ENCODE measurements at places on chromosomes 16 and 17. TPM values are rescaled to one million over a fixed set of nuclear protein-coding genes. Genes with fewer than 3 reads are reported as not detected.

The TEKT5 gene
- polyA plus RNA-seq = not detected

The WDR81 gene
- polyA plus RNA-seq = 6.0 TPM

The HLF gene
- polyA plus RNA-seq = 4.2 TPM

The RBL2 gene
- polyA plus RNA-seq = 43.9 TPM

The CARD14 gene
- polyA plus RNA-seq = 0.72 TPM

The HBZ gene
- 3.0 TPM for polyA plus RNA-seq

The MAF gene
- polyA plus RNA-seq = 25.8 TPM

The LRRC36 gene
- polyA plus RNA-seq = 0.88 TPM

The TMEM100 gene
- 10.5 TPM for polyA plus RNA-seq

DNA sequence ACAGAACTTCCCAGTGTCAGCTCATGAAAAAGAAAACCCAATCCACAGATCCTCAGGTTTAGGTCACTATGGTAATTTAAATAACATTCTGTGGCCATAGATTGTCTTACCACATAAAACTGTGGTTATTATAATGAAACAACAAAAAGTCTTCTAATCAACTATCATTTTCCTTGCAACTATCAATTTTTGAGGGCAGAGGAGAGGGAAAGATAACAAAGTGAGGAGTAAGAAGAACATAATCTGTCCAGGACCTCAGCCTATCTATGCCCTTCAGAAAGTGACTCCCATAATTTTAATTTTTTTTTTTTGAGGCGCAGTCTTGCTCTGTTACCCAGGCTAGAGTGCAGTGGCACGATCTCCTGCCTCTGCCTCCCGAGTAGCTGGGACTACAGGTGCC is 4.0 kb upstream of the GGNBP2 start:
- no peak for DNase-seq

- no peak for DNase-seq
Observed at GRCh38 chr17:40937384-40937819, at the start of gene KRT23. Gene KRT23 (minus strand): TSS chr17:40937646. CDS start chr17:40936603, 1,043 bp downstream.

DNA sequence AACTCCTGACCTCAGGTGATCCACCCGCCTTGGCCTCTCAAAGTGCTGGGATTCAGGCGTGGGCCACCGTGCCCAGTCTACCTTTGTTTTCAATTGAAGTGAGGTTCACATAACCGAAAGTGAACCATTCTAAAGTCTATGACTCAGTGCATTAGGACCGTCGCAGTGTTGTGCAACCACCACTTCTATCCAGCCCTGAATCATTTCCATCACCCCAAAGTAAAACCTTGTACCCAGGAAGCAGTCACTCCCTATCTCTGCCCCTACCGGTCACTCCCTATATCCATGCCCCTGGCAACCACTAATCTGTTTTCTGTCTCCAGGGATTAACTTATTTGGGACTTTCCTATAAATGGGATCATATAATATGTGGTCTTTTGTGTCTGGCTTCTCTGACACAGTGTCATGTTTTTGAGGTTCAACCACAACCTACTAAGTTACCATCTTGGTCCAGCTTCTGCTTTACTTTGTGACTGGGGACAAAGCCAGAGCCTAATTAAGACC is 28.3 kb upstream of the CDC42EP4 start:
- DNase-seq = no peak

DNA sequence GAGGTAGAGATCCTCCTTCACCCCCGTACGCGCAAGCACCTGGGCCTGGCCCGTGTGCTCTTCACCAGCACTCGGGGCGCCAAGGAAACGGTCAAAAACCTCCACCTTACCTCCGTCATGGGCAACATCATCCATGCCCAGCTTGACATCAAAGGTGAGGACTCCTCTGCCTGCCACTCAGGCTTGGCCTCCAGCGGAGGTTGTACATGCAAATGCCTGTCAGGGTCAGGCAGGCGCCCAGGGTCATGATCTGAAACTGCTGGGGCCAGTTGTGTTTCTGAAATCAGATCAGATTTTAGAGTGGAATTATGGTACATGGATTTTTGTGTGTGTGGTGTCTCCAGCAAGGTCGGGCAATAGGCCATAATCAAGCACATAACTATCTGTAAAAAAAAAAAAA is 3.8 kb downstream of the SETD1A start:
- DNase-seq = no peak

DNA sequence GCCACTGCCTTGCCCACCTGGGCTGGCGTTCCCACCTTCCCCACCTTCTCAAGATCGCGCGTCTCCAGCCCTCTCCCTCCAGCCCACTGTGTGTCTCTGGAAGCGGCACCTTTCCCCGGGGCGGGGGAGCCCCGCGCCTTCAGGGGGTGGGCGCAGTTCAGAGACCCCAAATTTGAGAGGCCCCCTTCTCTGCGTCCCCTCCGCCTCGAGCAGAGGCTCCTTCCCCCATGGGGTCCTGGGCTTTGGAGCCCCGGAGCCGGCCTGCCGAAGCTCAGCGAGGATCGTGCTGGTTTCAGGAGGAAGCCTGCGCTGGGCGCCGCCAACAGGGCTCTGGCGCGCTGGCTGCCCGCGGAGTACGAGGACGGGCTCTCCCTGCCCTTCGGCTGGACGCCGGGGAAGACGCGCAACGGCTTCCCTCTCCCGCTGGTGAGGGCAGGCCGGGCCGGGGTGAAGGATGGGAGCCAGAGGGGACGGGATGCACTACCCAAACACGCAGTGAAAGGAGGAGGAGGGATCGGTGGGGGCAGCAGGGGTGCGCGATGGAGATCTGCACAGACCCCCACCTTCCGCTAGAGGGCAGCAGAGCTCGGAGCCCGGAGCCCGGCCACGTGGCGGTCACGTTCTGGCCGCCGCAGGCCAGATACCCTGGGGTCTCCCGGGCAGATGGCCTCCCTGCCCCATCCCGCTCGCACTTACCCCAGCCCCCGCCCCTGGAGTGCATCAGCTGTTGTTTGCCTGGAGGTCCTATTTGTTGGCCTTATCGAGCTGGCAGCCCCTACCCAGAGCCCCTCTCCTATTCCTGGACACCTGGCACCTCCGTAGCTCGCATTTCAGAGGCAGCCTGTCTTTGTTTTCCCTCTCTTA is 11.1 kb downstream of the LPO start:
- DNase-seq = peak; percentile 75

DNA sequence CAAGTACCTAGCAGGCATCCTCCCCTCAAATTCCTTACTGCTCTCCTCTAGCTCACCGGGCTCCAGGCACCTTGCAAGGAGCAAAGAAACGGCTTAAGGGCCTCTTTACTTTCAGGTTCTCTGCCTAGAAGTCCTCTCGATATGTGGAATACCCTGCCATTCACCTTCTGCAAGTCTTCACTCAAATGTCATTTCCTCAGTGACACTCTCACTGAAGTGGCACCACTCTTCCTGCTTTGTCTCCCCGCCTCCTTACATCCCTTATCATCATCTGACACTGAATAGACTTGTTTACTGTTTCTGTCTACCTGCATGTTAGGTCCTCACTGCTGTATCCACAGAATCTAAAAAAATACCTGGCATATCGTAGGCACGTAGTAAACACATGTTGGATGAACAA is 947 bp downstream of the SLC7A6OS start:
- DNase-seq = no peak

DNA sequence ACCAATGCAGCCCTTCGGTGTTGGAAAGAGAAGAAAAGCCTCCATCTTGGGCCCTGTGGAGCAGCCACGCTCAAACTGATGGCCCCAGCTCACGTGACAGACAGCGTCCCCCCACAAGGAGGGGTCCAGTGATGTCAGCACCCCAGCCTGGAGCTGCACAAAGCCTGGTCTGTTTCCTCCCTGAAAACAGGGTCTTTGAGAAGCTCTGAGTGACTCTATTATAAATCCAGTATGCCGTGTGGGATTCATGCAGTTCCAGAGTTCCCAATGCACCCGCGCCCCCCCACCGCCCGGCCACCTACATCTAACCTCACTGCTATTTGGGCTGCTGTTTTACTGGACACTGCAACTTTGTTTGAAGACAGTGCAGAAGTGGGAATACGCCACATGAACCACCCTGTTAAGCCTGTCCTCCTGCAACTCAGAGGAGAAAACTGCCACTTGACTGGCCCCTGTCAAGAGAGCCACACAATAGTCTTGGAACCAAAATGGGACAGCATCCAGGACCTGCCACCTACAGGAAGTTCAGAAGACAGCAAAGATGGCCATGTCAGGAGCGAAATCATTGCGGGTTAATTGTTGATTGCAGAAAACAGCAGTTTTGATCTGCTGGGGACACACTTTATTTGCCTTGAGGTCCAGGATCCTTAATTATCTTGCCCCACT is 33.1 kb downstream of the PMP22 start:
- DNase-seq = no peak

- DNase-seq = no peak
Observed at GRCh38 chr16:8855051-8855786, 13.6 kb downstream of the CARHSP1 start.

GRCh38 chr17:75633486-75634375 is 497 bp downstream of the SMIM5 start:
- DNase-seq = peak; percentile 93

GRCh38 chr16:12211870-12212690 is 235.5 kb downstream of the SNX29 start:
- no peak for DNase-seq

- DNase-seq = no peak
Observed at GRCh38 chr16:11181242-11181898, 74.6 kb downstream of the SOCS1 start.

DNA sequence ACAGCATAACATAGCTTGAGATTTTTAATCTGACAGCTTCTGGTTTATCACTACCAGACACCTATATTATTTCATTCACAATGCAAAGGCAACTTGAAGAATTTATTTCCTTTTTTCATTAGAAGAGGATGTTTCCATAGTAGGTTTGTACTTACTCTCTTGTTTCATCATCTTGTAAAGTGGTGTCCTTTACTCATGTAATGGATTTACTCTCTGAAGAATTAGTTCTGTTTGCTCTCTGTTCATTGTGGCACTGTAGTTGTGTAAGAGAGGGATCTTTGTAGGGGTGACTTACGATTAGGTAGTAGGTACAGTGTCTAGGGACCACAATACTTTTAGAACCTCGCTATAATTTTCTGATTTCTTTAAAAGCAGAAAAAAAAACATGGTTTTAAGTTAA is 256.1 kb downstream of the BCAS3 start:
- DNase-seq = no peak

DNA sequence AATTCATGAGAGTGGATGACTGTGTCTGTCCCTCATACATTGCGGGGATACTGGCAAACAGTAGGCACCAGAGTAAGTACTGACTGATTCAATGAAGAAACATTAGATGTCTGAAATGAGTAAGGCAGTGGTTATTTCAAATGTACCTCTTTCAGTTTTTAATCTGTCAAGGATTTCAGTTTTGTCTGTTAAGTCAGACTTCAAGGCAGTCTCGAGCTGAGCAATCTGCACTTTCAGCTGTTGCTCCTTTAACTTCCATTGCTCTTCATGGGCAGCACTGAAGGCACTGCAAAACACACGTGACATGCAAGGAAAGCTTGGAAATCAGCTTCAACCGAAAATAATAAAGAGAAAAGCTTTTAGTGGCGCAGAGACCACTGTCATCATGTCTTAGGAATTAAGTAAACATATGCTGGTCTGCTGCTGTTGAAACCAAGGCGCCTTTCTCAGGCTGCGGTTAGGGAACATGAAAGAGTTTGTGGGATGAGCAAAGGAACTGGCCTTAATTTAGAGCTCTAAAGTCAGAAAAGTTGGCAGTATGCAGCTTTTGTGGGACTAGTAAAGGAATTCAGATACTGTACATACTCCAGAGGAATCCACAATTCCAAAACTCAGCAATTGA is 38.8 kb downstream of the RPGRIP1L start:
- peak; percentile 33 for DNase-seq

DNA sequence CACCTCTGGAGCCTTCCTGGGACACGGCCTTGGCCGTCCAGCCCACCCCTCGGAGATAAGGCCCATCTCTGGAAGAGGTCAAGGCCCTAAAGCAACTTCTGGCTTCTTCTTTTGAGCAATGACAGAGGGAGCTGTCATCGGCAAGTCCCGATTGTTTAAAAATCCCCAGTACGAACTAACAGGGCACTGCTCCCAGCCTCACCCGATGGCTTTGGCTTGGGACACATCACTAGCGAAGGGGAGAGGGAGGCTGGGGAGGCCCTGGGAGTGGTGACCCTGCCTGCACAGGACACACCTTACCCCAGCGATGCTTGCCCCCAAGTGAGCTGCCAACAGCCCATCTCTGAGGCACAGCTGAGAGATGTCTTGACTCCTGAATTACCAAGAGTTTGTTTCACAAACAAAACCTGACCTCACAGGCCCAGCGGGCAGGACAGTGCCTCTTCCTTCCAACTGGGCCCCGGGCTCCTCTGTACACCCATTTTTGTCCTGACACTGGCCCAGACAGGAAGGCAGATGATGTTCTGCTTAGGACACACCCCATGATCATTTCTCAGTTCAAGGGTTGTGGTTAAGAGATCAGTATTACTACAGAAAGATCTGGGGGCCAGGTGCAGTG is 4.8 kb downstream of the SYNGR2 start:
- no peak for DNase-seq

DNA sequence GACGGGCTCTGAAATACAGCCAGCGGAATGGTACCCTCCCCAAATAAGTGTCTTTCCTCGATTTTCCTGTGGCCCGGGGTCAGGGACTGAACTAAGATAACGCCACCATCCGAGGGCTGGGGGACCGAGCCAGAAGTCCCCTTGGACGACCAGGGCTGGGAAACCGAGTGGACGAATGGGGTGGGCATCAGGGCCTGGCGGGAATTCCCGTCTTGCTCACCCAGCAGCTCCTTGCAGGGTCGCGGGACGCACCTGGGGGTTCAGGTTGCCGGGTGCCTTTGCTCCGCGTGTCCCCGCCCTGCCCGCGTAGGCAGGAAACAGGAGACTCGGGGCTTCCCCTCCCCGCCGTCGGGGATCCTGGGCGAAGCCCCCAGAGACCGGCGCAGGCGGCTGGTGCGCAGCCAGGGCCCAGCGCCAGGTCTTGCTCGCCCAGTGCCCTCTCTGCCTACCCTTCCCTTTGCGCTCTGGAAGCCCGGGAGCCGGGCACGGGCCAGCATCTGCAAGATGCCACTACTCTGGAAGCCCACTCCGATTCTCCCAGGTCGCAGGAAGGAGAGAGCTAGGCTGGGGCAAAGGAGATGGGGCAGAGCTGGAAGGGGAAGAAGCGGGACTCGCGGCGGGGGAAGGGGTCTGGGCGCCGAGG is 665 bp upstream of the GRIN2C start:
- DNase-seq = no peak

GRCh38 chr17:55845385-55845784 is 94.5 kb downstream of the PCTP start:
- peak; percentile 57 for DNase-seq

DNA sequence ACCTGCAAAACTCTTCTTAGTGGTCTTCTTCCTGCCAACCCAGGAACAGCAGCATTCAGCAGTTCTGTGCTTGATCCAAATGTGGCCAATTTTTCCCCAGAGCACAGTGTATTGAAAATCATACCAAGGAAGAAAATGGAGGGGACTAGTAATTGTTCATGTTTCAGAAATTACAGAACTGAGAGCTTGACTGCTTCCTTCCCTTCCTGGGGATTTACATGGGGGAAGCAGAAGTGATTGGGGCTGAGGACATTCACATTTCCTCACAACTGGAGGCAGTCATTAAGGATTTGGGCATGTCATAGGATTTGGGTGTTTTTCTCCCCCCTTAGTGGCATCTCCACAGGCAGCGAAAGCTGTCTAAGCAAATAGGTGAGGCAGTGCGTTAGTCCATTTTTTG is 19.7 kb downstream of the CIITA start:
- no peak for DNase-seq
